A549 (cell line): ENCODE measurements at places on chromosomes 7 and 10.
A peak's percentile ranks its signal among the peaks of the same experiment; 100 is the strongest.

GRCh38 chr7:22730921-22731654 is 4.1 kb downstream of the IL6 start:
- no peak for DNase-seq

GRCh38 chr7:68417659-68418058 is 1180.6 kb upstream of the AUTS2 start:
- DNase-seq, result peak; percentile 68

- DNase-seq, result no peak
These were observed 38.8 kb downstream of the PRKAG2 start for GRCh38 chr7:151838072-151838471.

- DNase-seq, result no peak
These were observed 143.8 kb downstream of the ZNF248 start for GRCh38 chr10:37713642-37714041.

- DNase-seq, result no peak
These were observed 22.4 kb downstream of the PDLIM1 start for GRCh38 chr10:95268438-95268837.

GRCh38 chr7:11450281-11450680 is 381.7 kb downstream of the THSD7A start:
- no peak for DNase-seq

GRCh38 chr10:45653454-45653853 is 19.1 kb downstream of the ZFAND4 start:
- no peak for DNase-seq

DNA sequence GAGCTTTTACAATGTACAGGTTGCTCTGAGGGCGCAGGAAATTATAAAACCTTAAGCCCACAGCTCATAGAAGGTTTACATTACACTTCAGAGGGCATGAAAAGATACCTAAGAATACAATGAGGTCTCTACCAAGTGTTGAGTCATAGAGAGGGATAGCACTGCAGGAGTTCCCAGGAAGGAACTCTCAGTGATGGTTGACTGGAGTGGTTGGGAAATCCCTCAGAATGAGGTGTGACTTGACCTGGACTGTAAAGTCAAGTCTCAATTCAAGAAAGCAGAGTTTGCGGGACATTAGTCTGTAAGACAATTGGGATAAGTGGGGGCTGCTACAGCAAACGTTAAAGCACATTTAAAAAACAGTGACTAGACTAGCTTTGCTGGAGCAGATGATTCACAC is 21.9 kb downstream of the TNKS2 start:
- no peak for DNase-seq

- no peak for DNase-seq
These were observed 24.1 kb downstream of the ZRANB1 start for GRCh38 chr10:124966008-124966407.

DNA sequence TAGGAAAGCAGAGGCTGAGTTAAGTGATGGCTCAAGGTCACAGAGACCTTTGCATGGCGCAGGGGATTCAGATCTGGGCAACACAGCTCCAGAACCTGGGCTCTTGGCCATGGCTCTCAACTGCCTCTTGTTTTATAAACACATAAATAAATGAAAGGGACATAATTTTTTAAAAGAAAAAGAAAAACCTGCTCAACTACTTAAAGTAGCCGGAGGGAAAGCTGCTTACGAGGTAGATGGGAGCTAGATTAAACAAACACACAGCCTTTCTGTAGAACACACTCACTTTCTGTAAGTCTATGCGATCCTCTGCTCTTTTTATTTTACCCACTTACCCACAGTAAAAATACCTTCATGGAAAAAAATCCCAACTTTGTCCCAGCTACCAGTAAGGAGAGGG is 81.3 kb downstream of the PIP4K2A start:
- no peak for DNase-seq

- DNase-seq, result peak; percentile 57
These were observed at the start of gene HHEX for GRCh38 chr10:92689663-92690210. Gene HHEX, plus strand, starts transcription at chr10:92689955. Its CDS starts 32 bp downstream, at chr10:92689987.

DNA sequence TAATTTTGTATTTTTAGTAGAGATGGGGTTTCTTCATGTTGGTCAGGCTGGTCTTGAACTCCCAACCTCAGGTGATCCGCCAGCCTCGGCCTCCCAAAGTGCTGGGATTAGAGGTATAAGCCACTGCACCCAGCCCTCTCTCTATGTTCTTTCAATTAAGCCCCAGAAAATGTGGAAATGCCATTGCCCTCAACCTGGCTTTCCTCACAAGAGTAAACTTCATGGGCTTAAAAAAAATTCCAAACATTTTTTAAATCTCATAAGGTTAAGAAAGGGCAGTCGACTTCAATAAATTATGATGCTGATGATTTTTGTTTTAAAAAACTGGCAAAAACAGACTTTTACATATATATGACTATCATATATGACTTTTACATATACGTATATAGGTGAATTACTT is 107.6 kb downstream of the TES start:
- DNase-seq, result no peak

DNA sequence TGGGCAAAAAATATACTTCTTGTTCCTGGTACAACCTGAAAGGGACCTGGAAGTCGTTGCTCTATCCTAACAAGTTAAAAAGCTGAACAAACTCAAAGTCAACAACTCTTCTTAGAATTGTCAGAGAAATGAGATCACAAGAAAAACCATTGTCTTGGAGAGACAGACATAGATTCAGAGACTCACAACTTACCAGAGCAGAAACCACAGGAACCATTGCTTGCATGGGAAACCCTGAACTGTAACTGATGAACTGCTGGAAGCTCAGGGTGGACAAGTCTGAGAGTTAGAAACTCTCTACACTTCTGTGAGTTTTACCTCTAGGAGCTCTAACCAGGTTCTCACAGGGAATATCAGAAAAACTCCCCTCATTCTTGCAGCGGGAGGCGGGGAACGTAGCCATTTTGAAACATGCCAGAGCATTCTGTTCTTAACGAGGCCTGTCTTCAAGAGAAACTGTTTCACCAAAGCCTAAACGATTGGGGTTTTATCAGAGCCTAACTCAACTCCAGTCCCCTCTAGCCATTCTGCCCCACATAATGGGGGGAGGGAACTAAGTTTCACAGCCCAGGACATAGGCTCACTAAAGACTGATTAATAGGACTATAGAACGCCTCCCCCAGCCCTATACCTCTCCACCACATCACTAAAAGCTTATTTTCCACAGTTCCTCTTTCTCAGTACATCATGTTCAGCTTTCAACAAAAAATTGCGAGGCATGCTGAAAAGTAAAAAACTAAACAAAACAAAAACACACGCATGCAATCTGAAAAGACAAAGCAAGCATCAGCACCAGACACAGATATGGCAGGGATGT is 12.0 kb upstream of the GSDME start:
- no peak for DNase-seq

DNA sequence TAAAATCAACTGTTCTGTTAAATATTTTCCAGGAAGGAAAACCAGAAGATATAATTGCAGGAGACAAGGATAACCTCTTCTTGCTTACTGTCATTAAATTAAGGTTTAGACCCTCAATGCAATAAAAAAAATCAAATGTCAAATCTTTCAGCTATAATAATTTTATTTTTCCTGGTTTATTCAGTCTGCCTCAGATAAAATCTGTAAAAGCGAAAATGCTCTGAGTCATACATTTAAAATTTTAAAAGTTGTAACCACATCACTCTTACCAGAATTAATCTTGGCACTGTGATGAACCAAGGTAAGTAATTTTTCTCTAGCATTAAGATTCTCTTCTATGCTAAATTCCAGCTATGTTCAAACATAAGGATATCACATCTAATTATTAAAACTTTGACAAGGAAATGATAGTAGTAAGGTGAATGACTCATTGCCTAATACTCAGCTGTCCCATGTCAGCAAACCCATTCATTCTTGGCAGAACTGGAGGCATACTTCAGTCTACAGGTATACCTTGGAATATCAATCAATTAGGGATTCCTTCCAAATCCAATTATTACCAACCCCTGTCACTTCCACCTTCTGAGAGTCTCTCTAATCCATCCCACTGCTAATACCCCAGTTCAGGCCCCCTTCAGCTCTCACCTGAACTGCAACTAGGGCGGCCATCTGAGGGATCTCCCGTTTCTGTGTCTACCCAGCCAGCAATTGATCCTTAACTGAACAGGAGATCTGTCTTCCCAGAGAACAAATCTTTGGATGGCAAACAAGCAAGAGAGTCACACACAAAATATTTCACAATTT is 434.1 kb downstream of the GRM8 start:
- DNase-seq, result no peak

DNA sequence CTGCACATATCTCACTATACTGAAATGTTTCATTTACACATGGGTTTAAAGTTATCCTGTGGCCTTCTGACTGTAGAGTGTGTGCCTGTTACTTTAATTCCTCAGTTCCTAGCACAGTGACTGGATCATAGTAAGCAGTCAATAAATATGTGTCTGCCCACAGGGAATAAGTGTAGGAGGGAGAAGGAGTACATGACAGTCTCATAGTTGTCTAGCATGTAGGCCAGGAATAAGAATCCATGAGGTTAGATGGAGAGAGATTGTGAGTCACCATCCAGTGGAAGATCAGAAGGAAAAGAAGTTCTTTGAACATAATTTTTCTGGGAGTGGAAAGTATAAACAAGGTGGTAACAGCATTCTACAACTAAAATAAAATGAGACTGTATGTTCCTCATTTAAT is 36.6 kb upstream of the SEMA3A start:
- no peak for DNase-seq
